ENCODE measurements at places on chromosomes 7 and 10. TPM values are rescaled to one million over a fixed set of nuclear protein-coding genes. Genes with fewer than 3 reads are reported as not detected.
A peak's percentile ranks its signal among the peaks of the same experiment; 100 is the strongest.

The PYROXD2 gene
- 4.6 TPM for total RNA-seq

The OR2A5 gene
- total RNA-seq, result not detected

DNA sequence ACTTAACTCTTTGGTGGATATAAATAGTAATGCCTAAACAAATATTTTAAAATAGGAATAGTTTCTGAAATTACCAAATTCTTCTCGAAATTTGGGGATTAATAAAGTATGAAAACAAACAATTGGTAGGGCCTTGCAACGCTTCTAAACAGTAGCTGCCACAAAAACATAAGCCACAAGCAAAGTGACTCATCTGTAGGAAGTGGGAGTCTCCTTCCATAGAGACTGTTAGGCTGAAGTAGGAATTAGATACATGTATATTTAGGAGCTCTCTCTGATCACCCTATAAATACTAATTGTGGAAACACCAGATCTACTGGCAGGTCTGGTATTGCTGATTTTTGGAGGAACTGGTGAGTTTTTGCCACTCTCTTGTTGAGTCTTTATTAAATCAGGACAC is 5.7 kb upstream of the LMOD2 start:
- peak; percentile 35 for DNase-seq

The BET1 gene
- 26.2 TPM for total RNA-seq

DNA sequence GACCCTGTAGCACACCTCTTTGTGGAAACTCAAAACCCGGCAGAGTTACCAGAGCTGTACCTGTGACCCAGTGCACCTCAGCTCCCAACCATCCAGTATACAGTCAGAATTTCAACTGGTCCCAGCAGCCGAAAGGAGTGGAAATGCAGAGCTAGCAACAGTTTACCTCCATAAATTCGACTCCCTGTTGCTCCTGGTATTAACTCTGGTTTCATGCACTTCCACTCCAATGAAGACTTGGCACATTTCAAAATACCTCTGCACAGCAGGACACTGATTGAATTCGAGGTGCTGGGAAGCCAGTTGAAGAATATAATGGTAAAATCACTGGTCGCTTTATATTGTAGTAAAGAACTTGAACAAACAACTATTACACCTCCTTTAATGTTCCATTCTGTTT is 17.9 kb upstream of the TIAL1 start:
- DNase-seq, result no peak

DNA sequence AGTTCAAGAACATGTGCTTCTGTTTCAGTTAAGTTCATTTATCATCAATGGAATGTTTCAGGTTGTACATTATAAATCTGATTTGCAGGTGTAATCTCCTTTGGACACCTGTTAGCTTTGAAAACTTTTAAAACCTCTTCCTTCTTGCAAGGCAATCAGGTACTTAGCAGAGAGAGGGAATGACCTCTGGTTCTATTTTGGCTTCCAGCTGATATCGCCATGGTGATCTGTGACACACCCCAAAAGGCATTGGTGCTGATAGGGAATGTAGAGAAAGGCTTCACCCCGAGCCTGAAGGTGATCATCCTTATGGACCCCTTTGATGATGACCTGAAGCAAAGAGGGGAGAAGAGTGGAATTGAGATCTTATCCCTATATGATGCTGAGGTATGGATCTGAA is 35.4 kb downstream of the ACSL5 start:
- DNase-seq, result no peak

- DNase-seq, result no peak
These were observed 232.5 kb upstream of the MDFIC start for GRCh38 chr7:114689406-114689805.

DNA sequence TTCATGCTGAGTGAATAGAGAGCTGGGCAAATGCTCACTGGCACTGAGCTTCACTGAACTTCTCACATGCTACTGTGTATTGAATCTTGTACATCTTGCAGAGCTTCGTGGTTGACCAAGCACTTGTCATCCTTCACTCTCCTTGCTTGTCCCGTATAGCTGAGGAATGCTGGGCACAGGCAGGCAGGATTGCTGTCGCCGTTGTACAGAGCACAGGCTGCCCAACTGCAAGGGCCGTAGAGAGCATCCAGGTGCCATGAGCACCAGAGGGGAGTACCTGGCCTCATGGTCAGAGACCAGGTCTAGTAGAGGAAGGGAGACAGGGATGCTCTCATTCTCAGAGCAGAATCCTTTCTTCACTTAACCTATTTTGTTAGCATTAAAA is 99.8 kb upstream of the RET start:
- no peak for DNase-seq

- DNase-seq, result no peak
These were observed 32.1 kb downstream of the PFKP start for GRCh38 chr10:3099291-3100092.

The PDSS1 gene
- total RNA-seq, result 4.6 TPM

All from lung microvascular endothelial cell (primary cell).